Immature natural killer cell (primary cell): ENCODE measurements at places on chromosomes 7 and 10.

DNA sequence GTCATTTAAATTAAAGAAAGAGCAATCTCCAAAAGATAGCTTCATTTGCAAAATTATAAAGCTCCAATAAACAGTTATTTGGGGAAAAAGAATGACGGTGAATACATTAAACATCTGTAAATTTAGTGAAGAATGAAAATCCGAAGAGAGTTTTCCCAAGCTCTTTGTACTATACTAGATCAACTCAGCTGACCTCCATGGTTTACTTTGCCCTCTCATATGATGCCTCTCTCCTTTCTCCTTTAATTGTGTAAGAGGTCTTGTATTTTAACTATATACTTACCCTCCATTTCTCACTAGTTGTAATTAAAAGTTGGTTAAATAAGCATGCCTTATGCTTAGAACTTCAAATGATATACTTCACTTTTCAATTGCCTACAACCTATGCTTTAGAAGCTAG is 125.8 kb downstream of the CACNA2D1 start:
- DNase-seq, result no peak
- H3K4me1 ChIP-seq, result no peaks in the 10 kb centered on the region
- no peaks in the 10 kb centered on the region for H3K27me3 ChIP-seq
- no peak overlapping the region for H3K27ac ChIP-seq
- no peaks in the 10 kb centered on the region for H3K36me3 ChIP-seq
- no peak overlapping the region for H3K4me3 ChIP-seq

DNA sequence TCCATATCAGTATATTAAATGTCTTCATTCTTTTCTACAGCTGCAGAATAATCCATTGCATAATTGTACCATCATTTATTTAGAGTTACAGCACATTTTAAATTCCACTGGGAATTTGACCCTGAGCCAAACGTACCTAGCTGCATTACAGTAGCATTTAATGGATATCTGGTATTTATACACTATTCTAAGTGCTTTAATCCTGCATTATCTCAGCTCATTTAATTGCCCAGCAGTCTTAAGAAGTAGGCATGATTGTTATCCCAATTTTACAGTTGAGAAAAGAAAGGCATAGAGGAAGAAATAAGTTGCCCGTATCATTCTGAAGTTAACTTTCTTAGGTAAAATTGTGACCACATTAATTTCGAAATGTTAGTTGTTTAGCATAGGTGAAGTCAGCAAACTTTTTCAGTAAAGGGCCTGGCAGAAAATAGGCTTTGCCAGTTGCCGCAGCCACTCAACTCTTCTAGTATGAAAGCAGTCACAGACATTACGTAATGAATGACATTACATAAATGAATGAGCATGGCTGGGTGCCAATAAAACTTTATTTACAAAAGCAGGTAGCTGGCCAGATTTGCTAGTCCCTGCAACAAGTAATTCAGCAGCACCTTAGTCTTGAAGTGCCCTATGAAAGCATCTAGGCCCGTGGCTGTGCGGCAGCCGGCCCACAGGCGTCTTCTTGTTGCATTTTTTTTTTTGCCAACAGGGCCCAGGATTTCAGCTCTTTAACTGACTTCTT is 30.0 kb downstream of the GUSB start:
- H3K4me1 ChIP-seq, result no peaks in the 10 kb centered on the region
- no peaks in the 10 kb centered on the region for H3K27me3 ChIP-seq
- H3K4me3 ChIP-seq, result no peak overlapping the region
- DNase-seq, result no peak

DNA sequence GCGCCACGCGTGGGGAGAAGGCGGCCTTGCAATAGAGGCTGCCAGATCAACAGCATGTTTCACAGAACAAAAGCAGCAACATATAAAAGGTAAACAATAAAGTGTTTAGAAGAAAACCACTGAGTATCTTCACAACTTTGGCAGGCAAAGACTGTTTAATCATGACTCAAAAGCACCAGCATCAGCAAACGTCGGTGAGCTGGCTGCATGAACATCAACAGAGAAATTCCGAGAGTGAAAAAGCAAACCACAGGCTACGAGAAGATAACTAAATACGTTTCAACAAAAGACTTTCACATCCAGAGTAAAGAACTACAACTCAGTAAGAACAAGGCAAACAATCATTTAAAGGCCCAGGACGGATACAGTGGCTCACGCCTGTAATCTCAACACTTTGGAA is 172.0 kb downstream of the MAD1L1 start:
- peaks cover 7% of the 10 kb centered on the region for H3K27me3 ChIP-seq
- peaks cover 17% of the 10 kb centered on the region for H3K36me3 ChIP-seq
- H3K4me3 ChIP-seq, result no peak overlapping the region
- H3K27ac ChIP-seq, result no peak overlapping the region
- no peaks in the 10 kb centered on the region for H3K4me1 ChIP-seq
- no peak for DNase-seq

DNA sequence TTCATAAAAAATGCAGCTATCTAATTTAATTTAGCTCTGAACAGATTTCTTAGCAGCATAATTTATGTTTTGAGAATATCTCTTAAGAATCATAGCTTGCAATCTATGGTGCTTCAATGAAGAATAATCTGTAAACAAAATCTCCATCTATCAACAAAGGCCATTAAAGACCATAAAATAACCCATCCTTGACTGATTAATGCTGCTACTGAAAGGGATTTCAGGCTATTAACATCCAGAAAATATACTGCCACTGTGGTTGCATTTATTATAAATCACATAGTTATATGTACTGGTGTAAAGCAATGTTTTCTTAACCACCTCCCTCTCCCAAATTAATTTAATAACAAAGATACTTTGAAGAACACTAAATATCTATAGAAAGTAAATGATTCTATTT is 191.6 kb downstream of the PCDH15 start:
- no peaks in the 10 kb centered on the region for H3K4me1 ChIP-seq
- no peak for DNase-seq
- H3K27ac ChIP-seq, result no peak overlapping the region
- no peak overlapping the region for H3K4me3 ChIP-seq
- H3K36me3 ChIP-seq, result no peaks in the 10 kb centered on the region

DNA sequence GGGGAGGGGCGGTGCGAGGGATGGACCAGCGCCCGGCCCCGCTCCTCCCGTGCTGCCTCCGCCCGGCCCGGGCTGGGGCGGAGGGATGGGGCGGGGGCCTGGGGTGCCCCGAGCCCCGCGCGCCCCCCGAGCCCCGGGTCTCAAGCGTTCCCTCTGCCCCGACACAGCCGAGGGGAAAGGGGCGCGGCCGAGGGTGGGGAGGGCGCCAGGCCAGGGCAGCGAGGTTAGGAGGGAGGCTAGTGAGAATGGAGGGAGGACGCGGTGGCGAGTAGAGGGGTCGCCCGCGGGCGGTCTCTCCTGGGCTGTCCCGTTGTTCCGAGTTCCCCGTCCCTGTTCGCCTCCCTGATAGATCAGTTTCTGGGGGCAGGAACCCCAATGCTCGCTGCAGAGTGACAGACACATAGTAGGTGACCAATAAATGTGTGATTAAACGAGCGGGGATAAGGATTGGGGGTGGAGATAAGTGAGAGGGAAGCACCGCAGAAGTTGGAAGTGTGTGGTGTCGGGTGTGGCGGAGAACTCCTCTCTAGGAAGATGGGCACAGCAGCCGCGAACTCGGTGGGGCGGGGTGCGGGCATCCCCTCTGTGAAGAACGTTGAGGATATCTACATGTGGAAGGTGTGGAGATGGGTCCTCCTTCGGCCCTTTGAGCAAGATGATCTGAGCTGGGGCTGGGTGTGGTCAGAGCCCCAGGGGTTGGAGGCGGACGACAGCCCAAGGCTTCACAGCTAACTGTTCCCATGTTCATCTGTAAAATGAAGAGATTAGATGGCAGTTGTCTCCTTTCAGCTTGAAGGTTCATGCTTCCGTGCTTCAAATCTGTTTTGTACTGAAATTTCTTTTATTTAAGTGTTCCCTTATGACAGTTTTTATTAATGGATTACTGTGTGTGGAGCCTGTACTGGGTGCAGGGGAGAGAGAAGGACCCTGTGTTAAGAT is 580 bp downstream of the ZNF775 start:
- peak overlapping the region; percentile 72 for H3K27ac ChIP-seq
- peaks cover 10% of the 10 kb centered on the region for H3K27me3 ChIP-seq
- H3K4me1 ChIP-seq, result peaks cover 26% of the 10 kb centered on the region
- H3K4me3 ChIP-seq, result peak overlapping the region; percentile 88
- no peak for DNase-seq

DNA sequence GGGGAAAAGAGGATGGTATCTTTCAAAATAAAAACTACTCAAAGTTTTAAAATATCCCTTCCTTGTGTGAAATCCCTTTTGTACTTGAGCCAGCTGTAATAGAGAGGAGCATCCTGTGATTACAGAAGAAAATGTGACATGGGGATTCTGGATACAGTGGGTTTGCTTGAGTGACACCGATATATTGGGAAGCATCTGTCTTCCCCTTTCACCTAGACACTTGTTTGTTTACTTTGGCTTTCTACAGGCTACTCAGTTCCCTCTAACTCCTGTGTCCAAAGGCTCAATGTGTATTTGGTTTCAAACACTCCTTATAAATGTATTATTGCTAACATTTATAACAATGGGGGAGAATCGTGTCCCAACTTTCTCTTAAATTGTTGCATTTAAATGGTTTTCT is 24.4 kb downstream of the CPED1 start:
- no peaks in the 10 kb centered on the region for H3K4me1 ChIP-seq
- DNase-seq, result no peak
- H3K27ac ChIP-seq, result no peak overlapping the region
- no peak overlapping the region for H3K4me3 ChIP-seq
- peaks cover 3% of the 10 kb centered on the region for H3K27me3 ChIP-seq
- H3K36me3 ChIP-seq, result no peaks in the 10 kb centered on the region

GRCh38 chr7:115008465-115009114 is 86.7 kb downstream of the MDFIC start:
- DNase-seq, result no peak
- peak overlapping the region; percentile 61 for H3K4me3 ChIP-seq
- peaks cover 1% of the 10 kb centered on the region for H3K27me3 ChIP-seq
- H3K36me3 ChIP-seq, result no peaks in the 10 kb centered on the region
- H3K27ac ChIP-seq, result peak overlapping the region; percentile 86

GRCh38 chr7:121037957-121038716 is 49.6 kb downstream of the CPED1 start:
- no peaks in the 10 kb centered on the region for H3K4me1 ChIP-seq
- no peak overlapping the region for H3K4me3 ChIP-seq
- H3K27ac ChIP-seq, result no peak overlapping the region
- H3K27me3 ChIP-seq, result peaks cover 3% of the 10 kb centered on the region

DNA sequence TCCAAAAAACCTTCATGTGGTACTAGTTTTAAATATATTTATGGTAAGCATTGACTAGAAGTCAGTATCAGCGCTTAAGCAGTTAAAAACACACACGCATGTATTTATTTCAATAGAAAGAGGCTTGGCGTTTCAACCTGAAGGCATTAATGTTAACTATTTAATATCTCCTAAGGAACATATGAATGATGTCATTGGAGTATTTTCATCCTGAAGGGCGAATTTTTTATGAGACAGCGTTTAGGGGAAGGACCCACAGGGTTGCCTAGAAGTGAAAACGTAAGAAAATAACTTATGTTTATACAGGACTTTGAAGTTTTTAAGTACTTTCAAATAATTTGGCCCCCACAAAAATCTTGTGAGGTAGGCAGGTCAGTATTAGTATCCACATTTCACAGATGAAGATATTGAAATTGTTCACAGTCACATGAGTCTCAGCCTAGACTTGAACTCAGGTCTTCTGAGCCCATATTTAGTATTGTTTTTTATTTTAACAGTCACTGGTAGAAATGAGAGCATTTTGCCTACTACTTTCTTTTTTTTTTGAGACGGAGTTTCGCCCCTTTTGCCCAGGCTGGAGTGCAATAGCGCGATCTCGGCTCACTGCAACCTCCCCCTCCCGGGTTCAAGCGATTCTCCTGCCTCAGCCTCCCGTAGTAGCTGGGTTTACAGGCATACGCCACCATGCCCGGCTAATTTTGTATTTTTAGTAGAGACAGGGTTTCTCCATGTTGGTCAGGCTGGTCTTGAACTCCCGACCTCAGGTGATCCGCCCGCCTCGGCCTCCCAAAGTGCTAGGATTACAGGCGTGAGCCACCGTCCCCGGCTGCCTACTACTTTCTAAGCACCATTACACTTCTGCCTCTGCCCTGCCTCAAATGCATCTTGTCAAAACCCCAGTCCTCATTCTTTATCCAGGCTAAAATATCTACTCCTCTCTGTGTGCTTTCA is 1.8 kb downstream of the SLK start:
- H3K27me3 ChIP-seq, result peaks cover 11% of the 10 kb centered on the region
- H3K36me3 ChIP-seq, result peaks cover 4% of the 10 kb centered on the region
- peak overlapping the region; percentile 91 for H3K4me3 ChIP-seq
- DNase-seq, result no peak
- peaks cover 77% of the 10 kb centered on the region for H3K4me1 ChIP-seq
- peak overlapping the region; percentile 81 for H3K27ac ChIP-seq

DNA sequence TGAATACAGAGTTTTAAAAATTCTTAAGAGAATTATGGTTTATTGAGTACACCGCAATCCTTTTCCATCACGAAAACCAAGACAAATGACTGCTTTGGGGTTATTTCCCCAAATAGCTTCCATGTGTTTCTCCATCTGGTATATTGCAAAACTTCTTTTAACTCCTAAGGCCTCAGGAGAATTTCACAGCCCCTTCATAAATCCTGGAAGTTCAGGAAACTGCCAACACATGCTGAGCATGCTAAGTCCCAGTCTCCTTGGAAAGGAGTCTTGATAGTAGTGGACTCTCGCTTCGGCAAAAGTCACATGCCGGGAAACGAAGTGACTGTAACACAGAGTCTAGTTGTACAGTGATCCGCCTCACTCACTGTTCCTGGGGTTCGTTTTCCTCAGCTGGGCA is 88.1 kb upstream of the RSU1 start:
- H3K4me3 ChIP-seq, result no peak overlapping the region
- peaks cover 8% of the 10 kb centered on the region for H3K4me1 ChIP-seq
- peaks cover 4% of the 10 kb centered on the region for H3K27me3 ChIP-seq
- no peak overlapping the region for H3K27ac ChIP-seq

GRCh38 chr7:68321076-68321639 is 1277.1 kb upstream of the AUTS2 start:
- H3K4me1 ChIP-seq, result no peaks in the 10 kb centered on the region
- H3K27ac ChIP-seq, result no peak overlapping the region
- no peak for DNase-seq
- peaks cover 2% of the 10 kb centered on the region for H3K27me3 ChIP-seq

- no peaks in the 10 kb centered on the region for H3K4me1 ChIP-seq
- no peak overlapping the region for H3K27ac ChIP-seq
- H3K4me3 ChIP-seq, result no peak overlapping the region
- peaks cover 10% of the 10 kb centered on the region for H3K36me3 ChIP-seq
Observed at GRCh38 chr7:96224685-96225084, 97.2 kb downstream of the SLC25A13 start.

DNA sequence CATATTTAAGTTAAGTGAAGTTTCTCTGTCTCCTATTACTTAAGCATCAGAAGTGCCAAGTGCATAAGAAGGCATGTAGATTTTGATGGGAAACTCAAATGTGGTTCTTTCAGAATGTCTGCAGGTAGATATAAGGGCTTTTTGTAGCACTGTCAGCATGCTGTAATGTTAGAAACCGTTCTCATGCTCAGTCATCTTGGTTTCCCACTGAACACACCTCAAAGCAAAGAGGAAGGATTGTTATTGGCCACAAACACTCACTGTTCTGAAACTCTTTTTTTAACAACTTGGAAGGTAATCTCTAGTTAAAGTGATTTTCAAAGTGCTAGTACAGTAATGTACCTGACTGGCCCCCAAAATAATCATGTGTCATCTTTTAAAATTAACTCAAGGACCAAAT is 126.0 kb downstream of the AASS start:
- no peaks in the 10 kb centered on the region for H3K27me3 ChIP-seq
- no peak overlapping the region for H3K4me3 ChIP-seq
- DNase-seq, result no peak
